ENCODE measurements at places on chromosomes 5 and 9.

DNA sequence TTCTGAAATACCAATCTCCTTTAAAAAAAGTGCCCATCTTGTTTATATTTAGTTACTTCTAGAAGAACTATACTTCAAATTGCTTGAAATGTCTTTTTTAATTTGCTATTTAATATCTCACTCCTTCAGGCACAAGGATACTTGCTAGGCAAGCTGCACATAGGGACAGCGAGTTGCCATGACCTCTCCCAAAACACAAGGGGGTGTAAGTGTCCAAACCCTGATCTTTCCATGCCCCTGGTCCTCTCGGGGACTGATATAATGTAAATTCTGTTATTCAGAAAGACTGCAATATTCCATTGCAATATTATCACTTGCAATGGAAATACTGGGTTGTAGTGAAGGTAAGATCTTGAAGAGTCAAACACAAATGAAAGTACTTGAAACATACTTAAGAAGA lies 480.4 kb downstream of the CETN3 start:
- no peak for DNase-seq

DNA sequence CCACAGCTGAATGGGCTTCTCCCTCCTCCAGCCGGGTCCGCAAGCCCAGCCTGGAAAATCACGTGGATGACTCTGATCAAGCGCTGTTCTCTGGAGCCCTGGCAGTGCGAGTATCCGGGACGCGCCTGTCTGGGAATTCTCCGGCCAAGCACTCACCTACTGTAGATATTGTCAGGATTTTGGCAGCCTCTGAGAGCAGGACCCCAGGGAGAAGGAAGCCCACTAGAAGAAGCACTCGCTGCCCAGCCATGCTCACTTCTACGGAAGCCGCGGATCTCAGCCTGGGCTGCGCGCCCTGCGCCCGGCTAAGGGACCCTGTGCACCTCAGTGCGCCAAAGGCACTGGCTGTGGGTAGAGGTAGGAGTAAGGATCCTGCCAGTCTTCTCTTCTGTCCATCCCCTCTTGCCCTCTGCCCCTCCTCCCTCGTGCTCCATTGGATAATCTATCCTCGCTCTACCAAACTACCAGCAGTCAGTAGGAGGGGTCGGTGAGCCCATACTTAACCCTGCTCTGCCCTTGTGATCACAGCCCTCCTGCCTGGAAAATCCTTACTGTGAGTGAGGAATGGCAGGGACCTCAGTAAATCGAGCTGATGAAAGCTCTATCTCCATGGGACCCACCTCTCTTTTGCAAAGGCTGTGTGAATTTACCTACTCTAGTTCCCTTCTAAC lies at the start of gene UGT3A2:
UGT3A2 (minus strand) TSS at position 343 of the 671 bp plus-strand sequence; CDS start at position 250, 93 bp downstream.
- no peak for DNase-seq

GRCh38 chr5:133229931-133230664 lies 178.3 kb downstream of the HSPA4 start:
- DNase-seq: no peak

DNA sequence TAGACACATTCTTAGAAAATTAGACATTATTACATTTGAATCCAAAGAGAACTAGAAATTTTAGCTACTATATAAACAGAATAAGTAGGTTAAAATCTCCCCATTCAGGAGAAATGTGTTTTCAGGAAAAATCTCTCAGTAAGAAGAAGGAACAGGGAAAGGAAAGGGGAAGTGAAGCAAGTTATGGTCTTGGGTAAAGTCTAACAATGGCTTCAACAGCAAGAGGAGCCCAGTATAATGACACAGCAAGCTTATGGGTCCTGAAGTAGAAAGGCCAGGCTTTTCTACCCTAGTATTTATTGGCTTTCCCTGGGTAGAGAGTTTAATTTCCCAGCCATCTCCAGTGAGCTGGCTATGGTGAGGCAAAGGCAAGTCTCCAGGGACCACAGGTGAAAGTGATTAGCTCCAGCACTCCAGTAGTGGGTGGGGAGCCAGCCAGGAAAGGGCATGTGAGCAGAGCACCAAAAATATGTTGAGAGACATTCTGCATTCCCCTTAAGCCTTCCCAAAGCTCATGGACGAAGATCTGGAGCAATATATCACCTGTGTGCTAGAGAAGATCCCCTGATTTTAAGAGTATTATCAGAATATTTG lies 981.7 kb downstream of the NR2F1-AS1 start:
- no peak for DNase-seq

DNA sequence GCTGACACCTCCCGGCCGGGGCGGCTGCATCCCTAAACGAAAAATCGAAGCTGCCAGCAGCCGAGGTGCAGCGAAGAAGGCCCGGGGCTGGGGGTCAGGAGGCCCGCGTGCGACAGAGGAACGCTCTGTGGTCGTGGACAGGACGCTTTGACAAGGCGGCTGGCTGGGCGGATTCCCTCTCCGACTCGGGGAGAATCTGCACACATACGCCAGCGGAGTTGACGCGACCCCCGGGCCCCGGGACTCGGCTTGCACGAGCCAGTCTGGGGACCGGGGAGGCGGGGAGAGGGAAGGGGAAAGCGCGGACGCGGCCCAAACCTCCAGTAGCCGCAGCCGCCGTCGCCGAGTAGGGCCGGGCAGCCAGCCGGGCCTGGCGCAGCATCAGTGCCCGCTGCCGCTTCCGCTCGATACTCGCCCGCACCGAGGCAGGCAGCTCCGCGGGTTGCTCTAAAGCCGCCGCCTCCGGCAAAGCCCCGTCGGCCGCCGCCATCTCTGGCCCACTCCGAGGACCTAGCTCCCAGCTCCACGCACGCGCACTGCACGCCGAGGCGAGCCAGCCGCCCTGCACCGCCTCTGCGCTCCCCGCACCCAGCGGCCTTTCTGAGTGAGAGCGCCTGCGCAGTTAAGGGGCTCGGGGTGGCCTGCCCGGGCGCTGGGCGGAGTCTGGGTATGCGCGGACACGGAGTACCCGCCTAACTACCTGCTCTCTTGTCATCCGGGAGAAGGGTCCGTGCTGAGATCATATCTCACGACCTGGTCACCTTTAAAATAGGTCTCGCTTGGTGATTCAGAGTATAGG lies at the start of gene XPA:
XPA (minus strand) TSS at position 538 of the 799 bp plus-strand sequence; CDS start at position 490, 48 bp downstream.
- DNase-seq: peak; percentile 94

DNA sequence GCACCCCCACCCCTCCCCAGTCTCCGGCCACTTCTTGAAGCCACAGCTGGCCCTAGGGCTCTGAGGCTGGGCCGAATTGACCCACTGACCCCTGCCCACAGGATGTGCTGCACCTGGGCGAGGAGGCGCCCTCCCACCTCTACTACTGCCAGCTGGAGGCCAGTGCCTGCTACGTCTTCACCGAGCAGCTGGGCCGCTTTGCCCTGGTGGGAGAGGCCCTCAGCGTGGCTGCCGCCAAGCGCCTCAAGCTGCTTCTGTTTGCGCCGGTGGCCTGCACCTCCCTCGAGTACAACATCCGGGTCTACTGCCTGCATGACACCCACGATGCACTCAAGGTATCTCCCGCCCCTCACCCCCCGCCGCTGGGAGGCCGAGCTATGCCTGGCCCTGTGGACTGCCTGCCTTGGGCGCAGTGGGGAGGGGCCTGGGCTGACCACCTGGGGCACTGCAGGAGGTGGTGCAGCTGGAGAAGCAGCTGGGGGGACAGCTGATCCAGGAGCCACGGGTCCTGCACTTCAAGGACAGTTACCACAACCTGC lies 21.3 kb downstream of the HK3 start:
- no peak for DNase-seq

DNA sequence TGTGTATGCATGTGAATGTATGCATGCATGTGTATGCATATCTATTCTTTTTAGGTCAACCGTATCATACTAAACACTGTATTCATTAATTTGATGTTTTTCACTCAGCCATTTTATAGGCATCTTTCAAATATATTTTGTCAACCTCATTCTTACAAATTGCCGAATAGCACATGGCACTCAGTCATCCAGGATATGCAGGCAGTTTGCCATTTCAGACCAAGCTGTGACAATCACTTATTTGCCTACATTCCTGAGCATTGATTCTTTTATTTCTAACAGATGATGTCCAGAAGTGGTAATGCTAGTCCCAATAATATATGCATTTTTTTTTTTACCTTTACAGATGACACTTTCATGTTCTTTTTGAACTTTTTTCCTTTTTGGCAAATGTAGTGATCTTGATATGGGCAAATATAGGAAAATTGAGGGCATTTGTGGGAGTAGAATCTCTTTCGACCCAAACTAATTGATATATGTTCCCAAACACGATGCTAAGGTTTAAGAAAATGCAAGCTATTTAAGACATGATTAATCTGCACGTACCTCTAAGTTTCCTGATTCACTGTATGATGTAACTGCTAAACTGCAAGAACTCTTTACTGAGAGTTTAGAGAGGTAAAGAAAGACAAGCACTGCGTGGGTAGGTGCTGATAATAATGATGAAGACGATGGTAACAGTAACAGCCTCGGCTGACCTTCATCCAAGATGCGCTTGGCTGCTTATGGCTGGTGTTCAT lies 153.9 kb upstream of the DAP start:
- no peak for DNase-seq

GRCh38 chr5:132134384-132134783 lies 60.8 kb downstream of the CSF2 start:
- no peak for DNase-seq

GRCh38 chr5:90119531-90119971 lies 290.0 kb downstream of the CETN3 start:
- DNase-seq: no peak

DNA sequence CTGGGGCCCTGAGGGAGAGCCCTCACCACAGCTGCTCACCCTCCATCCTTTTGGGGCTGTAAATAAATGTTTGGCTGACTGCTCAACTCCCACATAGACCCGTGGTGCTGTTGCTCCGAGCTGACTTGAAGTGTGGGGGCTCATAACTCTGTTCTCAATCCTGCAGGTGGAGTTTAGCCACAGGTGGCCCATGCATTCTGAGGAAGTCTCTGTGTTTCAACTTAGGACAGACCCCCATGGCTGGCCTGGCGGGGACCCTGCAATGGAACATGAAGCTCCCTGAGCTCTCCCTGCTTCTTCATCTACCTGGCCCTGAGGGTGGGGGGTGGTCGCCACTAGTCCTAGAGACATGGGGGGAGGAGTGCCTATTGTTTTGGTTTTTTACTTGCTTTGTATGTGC lies 19.7 kb downstream of the NDUFS6 start:
- no peak for DNase-seq

DNA sequence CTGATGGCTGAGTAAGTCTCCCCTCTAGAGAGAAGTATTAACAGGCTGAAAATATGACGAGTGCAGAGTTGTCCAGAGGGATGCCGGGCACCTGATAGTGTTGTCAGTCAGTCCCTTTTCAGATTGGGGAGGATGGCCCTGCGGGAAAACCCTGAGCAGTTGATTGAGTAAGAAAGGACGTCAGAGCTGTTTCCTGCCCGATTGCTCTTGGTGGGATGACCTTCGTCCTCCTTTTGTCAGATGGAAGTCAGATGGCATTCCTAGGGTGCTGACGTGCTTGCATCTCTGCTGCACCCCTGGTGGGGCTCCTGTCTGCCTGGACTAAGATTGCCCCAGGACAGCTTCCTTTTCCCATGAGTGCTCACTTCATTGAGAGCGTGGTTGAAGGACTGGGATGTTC lies 9.8 kb downstream of the ZNF354B start:
- no peak for DNase-seq

- no peak for DNase-seq
These were observed 48.0 kb downstream of the FGF1 start for GRCh38 chr5:142637871-142638270.

DNA sequence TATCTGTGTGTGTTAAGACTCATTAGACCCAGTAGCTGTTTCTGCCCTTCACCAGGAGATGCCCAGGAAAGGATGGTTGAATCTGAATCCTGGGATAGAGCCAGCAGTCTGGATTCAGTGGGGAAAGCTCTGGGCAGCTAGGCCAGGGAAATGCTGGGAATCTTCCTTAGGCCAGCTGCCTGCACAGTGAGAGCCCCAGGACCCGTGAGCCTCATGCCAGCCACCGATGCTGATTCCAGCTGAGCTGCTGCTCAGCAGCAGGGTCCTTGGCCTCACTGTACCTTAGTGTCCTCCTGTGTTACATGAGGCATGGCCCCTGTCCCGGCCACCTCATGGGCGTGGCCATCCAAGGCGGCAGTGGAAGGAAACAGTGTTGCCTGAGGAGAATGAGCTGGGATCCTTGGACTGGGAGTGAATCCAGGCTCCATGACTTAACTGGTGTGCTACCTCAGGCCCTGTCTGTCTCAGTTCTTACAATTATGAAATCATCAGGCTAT lies 87.1 kb downstream of the AMBP start:
- no peak for DNase-seq

- peak; percentile 13 for DNase-seq
These were observed 34.7 kb downstream of the LMNB1 start for GRCh38 chr5:126811515-126812198.

DNA sequence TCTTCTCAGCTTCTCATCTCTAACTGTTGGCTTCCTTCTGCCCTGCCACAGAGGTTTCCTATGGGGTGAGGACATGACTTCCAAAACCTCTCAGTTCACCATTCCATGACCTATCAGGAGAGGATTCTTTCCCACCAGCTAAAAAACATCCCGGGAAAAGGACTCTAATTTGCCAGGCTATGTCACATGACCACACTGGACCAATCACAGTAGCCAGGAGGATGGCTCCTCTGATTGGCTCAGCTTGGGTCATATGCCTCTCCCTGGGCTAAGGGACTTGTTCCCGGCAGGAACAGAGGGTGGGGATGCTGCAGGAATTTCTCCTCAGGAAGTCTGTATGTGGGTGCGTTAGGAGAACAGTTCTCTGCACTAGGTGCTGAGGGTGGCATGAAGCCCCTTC lies 40.3 kb upstream of the XPA start:
- no peak for DNase-seq

DNA sequence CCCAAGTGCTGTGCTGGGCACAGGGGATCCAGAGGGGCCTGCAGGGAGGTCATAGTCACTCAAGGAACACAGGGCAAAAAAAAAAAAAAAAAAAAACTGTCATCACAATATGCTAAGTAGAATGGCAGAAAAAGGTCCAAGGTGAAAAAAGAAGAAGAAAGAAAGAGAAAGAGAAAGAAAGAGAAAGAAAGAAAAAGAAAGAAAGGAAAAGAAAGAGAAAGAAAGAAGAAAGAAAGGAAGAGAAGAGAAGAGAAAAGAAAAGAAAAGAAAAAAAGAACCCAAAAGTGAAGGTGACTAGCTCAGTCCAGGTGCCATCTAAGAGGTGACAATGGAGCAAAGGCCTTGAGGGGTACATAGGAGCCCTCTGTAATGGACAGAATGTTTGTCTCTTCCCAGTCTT lies 73.9 kb downstream of the PDE6A start:
- DNase-seq: no peak

DNA sequence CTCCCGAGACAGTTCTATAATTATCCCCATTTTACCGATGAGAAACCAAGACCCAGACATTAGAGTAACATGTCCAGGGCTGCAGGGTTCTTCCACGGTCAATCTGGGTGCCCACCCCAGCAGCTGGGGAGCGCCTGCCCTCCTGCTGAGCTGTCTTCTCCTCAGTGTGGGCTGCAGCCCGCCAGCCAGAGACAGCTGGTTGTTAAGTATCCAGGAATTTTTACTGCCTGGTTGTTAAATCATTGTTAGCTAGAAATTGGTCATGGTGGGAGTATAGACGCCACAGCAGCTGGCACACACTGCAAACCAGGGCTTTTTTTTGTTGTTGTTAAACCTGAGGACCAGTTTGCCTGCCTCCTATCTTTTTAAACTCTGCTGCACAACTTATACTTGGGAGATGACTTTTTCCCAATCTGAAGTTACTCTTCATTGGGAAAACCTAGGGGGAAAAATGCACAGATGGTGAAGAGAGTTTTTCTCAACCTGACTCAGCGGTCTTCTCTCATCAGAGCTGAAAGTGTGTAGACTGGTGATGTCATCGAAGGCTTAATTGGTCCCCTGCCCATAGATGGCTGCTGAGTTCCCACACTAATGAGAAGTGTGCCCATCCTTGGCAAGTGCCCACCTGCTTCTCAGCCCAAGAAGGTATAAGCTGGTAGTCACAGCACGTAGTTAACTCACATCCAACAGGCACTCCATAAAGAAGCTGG lies 208.6 kb downstream of the DRD1 start:
- no peak for DNase-seq

- no peak for DNase-seq
These were observed 91.1 kb upstream of the CEP78 start for GRCh38 chr9:78144663-78145377.

All from T-helper 22 cell (primary cell).